ENCODE measurements at places on chromosomes 5 and 9.
A peak's percentile ranks its signal among the peaks of the same experiment; 100 is the strongest.

DNA sequence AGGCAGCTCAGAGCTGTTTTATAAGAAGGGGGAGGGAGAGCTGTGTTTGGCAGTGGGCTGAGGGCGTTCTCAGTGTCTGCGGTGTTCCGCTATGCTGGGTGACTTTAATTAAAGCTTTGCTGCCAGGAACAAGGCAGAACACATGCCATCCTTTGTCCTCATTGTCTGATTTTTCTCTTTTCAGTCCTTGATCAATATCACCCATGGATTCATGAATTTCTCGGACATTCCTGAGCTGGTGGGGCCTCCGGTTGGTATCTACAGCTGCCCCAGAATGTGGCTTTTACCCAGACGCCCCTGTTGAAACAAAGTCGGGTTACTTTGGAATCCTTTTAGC is 66.5 kb upstream of the TGFBR1 start:
- no peak for DNase-seq

DNA sequence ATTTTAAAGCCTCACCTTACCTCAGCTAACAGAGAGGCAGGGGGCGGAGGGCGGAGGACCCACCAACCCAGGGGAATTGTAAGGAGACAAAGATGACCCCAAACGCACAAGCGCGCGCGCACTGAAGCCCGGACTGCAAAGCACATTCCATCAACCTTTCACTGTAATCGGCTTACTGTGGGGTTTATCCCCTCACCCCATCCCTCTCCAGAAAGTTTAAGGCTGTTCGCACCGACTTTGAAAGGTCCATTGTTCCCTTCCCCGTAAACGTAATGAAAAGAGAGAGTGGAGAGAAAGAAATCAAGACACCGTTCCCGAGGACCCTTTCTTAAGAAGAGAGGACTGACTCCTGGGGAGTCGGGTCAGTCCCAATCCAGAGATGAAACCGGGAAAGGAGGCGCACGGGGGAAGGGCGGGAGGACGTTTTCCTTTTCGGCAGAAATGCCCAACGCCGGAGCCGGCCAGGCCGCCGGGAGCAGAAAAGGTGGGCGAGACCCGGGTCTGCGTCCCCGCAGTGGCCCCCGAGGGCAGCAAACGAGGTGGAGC is 464 bp downstream of the CEMIP2 start:
- peak; percentile 33 for DNase-seq

DNA sequence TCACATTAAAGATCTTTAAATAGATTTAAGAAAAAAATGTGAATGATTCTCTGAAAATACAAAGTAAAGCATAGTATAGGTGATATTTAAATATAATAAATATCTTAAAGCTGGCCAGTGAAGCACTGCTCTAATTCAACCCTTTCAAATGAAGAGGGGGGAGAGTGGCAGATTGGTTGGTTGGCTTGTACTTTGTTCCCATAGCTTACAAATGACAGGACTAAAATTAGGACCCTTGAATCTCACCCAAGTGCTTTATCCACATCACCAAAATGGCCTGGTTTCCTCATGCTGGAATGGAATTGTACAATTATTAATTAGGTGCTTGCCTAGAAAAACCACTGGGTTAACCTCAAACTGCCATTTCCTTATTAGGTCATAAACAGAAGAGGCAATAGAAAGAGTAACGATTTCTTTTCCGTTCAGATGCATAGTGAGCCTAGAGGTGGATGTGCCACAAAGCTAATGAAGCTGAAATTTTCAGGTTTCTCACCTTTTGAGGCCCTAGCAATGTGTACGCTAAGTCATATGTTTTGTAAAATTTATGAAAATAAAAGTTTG is 354.5 kb upstream of the CDH6 start:
- DNase-seq, result no peak

- no peak for DNase-seq
Measured at GRCh38 chr9:14242150-14242805, 71.7 kb downstream of the NFIB start.

GRCh38 chr9:91208837-91209236 is 152.9 kb downstream of the AUH start:
- DNase-seq, result peak; percentile 27

DNA sequence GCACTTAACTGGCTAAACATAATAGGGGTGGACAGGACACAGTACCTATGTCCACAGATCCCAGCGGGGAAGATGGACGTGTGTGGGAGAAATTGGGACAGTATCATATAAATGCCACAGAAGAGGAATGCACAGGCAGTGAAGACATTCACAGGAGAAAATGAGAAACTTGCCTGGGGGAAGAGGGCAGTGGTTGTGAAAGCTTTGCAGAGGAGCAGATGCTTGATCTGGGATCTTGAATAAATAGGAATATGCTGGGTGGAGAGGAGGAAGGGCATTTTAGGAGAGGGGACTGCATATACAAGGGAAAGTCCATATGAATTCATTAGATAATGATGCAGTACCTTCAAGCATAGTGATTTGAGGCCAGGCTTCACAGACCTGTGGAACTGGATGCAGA is 13.6 kb downstream of the TMEM268 start:
- DNase-seq, result no peak

- DNase-seq, result no peak
Measured at GRCh38 chr9:33285502-33285901, 4.8 kb upstream of the NFX1 start.

GRCh38 chr9:34451545-34451944 is 6.8 kb downstream of the FAM219A start:
- no peak for DNase-seq

GRCh38 chr9:95887926-95888497 is 12.5 kb downstream of the ERCC6L2 start:
- DNase-seq, result no peak

GRCh38 chr5:21164425-21164824 is 1176.4 kb upstream of the CDH18 start:
- DNase-seq, result no peak

DNA sequence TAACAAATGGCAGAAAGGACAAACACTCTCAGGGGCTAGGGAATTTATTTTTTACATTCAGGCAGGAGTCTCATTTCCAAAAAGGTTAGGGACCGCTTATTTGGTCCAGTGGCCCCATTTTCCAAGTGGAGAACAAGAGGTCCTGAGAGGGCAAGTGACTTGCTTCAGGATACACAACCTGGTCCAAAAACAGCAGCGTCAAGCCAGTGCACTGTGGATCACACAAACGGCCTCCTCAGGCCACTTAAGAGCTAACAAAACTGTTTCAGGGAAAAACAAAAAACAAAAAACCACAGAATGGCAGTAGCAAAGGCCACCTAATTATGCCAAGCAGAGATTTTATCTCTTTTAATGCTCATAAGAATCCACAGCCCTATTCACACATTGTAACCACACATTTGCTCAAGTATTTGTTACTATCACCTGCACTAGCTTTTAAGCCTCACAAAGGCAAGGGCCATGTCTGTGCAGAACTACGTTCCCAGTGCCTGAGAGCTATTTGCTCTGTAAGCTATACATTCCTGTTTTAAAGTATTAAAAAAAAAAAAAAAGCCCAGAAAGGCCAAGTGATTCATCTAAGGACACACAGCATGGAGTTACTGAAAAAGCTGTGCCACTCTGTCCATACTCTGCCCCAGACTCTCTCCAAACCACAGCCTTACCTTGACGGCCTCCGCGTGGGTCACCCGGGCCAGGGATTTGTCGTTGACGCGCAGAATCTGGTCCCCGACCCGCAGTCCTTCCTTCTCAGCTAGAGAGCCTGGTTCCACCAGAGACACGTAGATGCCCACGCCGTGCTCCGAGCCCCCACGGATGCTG is 1.5 kb downstream of the WHRN start:
- no peak for DNase-seq

DNA sequence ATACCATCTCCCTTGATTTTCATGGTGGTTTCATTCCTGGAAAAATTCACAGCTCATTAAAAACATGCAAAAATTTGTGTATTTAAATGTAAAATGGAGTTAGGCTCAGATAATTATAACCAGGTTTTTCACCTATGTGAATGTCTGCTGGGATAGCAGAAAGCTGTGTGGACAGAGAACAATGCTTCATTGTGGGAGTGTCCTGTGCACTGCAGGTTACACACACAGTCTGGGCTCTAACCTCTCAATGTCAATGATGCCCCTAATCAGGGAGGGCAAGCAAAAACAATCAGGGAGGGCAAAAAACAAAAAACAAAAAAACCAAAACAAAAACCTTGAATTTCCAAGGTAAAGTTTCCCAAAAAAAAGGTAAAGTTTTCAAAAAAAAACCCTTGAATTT is 158.9 kb upstream of the KLF9 start:
- DNase-seq, result no peak

DNA sequence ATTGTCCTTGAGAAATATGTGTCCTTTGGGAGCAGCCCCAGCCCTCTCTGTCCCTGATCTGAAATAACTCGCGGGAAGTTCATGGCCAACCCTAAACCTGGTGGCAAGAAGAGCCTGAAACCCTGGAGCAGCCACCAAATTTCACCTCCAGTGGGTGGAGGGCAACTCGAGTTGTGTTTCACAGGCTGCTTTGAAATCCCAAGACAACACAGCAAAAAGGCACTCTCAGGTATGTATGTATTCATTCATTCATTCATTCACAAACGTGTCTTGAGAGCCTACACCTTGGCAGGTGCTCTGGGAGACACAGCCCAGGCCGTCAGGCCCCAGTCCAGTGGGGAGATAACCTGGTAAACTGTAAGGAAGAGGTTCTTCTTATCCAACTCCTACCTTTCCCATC is 35.7 kb upstream of the ALDH1B1 start:
- no peak for DNase-seq

GRCh38 chr9:90515510-90515909 is 127.1 kb downstream of the DIRAS2 start:
- DNase-seq, result no peak

DNA sequence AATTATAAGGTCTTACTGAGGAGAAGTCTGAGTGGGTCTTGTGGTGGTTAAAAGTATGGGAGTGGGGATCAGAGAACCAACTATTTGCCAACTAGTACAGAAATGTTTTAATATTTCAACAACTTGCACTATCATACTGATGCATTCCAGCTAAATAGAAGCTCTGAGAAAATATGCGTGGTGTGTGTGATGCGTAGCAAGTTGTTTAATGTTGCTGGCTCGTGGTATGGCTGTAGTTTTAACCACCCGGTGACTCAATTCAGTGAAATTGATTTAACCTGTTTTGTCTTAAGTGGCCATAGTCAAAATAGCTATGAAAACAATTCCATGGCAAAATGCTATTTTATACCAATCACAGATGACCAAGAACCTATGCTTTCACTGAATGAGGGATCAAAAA is 176.5 kb upstream of the SLC24A2 start:
- no peak for DNase-seq

All from CD4-positive, alpha-beta T cell treated with Interferon alpha-2 for 1 hour (primary cell).